ENCODE measurements at places on chromosomes 13 and 19.

- DNase-seq, result no peak
Measured at GRCh38 chr19:10624585-10624984, 768 bp upstream of the SLC44A2 start.

DNA sequence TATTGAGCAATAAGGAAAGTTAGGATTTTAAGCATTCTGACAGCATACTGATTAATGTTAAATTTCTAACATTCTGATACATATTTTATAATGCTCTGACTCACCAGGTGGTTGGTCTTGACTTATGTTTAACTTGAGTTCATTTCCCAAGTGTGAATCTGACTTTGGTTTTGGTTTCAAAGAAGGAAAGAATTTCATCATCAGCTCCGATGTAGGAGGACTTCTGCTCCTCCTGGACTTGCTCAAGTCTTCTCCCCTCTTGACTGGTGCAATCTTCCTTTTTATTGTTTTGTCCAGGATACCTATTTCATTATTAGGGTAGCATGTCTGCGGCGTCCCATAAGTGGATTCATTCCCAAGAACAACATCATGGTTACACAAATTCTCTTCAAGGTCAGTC, 141.3 kb downstream of the RNF17 start:
- DNase-seq, result no peak

DNA sequence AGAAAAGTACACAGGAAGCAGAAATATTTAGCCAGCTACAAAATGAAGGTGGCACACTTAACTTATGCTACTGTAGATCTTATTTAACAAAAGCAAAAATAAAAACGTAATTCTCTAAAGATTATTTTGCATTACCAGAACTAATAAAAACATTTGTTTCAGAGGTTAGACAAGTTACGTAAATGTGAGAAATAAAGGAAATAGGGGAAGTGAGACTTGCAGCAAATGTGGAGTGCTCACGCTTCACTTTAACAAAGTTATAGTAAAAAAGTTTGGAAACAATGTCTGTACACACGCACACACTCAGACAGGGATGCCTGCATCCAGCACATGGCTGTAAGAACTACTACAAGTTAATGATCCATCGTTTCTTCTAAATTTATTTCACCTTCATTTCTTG, 83.7 kb downstream of the NALCN start:
- DNase-seq, result no peak

DNA sequence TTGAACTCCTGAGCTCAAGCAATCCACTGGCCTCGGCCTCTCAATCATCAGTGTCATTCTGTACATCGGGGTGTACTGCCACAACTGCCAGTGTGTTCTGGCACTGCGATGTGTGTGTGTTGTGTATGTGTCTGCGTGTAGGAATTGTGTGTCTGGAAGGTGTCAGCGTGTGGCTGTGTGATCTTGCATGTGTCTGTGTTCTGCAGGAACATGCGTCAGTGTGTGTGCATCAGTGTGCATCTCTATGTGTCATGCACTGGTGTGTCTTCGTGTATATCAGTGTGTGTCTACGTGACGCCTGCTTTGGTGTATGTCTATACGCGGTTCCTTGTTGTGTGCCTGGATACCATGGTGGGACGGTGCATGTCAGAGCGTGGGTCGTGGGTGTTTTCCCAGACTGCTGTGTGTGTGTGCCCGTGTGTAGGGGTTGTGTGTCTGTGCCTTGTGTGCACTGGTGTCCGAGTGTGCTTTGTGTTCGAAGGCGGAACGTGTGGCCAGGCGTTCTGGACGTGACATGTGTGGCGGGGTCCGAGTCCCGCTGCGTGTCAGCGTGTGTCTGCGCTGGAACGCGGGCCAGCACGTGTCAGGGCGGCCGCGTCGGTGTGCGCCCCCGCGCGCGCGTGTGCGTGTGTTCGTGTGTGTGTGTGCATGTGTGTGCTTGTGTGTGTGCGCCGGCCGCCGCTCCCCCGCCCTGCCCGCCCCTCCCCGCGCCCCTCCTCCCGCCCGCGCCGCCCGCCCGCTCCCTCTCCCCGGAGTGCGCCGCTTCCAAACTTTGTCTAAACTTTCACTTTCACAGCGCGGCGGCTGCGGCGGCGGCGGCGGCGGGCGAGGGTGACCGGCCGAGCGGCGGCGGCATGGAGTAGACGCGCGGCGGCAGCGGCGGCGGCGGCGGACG, at the start of gene NFIX:
Gene NFIX, plus strand, starts transcription at position 775 of the 895 bp plus-strand sequence. CDS start 363 bp downstream, outside the sequence.
- DNase-seq, result peak; percentile 60

DNA sequence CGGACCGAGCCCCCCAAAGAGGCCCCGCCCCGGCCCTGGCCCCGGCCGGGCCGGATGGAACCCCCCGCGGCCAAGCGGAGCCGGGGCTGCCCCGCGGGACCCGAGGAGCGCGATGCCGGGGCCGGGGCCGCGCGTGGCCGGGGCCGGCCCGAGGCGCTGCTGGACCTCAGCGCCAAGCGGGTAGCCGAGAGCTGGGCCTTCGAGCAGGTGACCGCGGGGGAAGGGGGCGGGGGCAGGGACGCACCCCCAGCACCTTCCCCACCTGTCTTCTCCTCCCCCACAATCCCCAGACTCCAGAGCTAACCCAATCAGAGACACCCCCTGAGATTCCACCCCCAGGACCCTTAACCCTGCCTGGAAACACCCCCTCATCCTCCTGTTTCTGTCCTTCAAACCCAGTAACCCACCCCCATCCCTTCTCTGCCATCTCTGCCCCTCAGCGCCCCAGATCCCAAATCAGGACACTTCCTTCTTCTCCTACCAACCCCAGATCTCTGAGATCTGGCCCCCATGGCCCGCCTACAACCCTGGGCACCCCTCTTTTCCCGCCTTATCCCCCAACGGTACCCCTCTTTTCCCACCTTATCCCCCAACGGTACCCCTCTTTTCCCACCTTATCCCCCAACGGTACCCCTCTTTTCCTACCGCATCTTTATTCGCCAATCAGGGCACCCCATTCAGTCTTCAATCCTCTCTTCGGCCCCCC, 505 bp downstream of the ZSWIM4 start:
- DNase-seq, result peak; percentile 78

- DNase-seq, result peak; percentile 81
Measured at GRCh38 chr19:2719920-2720776, 1.0 kb downstream of the DIRAS1 start.

DNA sequence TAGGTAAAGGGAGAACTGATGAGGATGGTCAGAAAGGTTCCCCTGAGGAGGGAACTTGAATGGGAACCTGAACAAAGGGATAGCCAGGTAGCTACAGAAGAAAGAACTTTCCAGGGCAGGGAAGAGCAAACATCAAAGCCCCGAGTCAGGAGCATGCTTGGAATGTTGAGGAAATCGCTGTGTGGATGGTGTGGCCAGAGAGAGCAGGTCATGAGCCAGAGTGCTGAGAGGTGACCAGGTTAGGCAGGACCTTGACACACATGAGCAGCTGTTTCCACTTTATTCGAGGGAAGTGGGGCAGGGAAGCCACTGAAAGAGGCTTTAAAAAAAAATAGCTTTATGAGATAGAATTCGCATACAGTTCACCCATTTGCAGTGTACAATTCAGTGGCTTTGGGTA, 4.4 kb downstream of the RAB8A start:
- no peak for DNase-seq

DNA sequence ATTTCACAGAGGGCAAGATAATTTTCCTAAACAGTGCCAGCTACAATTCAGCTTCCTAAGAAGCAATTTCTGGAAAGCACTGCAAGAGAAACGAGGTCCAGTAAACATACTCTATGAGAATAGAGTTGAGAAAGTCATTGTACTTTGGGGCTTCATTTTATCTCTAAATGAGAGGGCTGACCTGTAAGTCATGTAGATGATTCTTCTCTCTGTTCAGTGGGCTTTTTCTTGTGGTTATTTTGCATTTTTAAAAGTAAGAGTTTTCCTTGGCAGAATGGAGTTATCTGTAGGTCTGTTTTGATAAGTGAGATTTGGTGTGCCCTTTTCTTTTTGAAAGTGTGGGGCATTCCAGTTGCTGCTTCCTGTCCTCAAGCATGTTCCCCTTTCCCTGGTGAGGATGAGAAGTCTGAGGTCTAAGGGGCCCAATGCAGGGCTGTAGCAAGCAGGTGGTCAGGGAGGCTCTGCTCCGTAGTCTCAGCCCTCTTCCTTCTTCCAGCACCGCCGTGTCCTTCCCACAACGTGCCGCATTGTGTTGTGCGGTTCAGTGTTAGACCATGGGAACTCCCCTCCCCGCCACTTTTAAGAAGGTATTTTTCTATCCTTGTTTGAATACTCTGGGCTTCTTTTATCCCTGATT, 86.3 kb downstream of the ARHGEF7 start:
- no peak for DNase-seq

DNA sequence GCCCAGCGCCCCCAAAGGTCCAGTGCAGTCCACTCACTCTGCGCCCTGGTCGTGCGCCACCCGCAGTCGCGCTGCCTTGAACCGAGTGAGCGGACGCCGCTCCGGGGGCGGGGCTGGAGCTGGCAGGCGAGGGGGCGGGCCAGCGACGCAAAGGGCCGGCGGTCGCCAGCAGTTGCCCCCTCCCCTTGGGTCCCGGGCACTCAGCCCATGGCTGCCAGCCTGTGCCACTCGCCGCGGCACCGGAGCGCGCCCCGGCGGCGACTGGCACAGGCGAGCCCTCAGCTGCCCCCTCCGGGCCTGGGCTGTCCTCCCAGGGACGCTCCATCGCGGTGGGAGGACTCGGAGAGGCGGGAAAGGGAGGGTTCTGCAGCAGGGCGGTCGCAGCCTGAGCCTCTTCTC, at the start of gene S1PR5:
Gene S1PR5, minus strand, starts transcription at position 87 of the 399 bp plus-strand sequence. CDS start 2,436 bp downstream, outside the sequence.
- DNase-seq, result peak; percentile 68

DNA sequence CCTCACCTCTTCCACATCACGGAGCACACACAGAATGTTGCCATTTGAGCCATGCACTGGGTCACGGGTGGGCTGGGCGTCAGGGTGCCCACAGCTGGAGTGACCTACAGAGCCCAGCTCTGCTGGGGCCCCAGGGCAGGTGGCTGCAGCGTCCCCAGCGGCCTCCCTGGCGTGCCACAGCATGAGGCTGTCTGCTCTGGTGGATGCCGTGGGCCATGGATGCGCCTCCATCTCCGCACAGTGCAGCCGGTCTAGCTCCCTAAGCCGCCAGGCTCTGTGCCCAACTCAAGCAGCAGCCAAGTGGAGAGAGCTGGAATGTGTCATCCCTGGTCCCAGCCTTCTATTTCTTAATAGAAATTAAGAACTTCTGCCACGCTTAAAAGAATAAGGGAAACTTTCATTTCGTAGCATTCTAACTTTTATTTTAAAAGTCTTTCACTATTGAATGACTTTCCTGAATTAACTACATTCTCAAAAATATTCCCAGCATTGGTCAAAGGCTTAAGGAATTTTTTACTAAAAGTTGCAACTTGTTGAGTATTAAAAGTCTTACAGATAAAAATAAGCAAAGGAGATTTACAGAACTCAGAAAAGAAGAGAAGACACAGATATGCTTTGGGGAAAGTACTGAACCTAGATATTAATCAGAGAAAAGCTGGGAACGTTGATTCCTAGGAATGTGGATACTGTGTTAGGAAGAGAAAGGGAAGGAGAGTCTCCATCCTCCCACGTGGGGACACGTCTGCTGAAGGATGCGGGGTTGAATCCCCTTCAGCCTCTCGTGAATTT, 59.3 kb downstream of the ATP11A start:
- DNase-seq, result no peak

- DNase-seq, result peak; percentile 27
Measured at GRCh38 chr13:25977671-25978070, 74.1 kb downstream of the SHISA2 start.

DNA sequence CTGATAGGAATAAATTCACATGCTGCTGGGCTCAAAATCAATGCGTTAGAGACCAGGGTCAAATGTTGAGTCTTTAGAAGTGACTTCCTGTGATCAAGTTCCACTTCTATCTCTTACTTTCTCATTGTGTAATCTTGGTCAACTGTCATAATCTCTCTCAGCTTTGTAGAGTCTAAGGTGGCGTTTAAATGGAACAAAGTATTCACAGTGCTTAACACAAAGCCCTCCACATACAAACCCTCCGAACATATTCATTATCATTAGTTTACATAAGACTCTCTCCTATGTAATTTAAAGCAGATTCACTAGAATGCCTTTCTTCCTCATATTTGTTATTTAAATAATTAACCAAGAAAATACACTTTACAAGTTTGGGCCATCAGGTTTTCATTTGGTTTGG, 1044.1 kb downstream of the EFNB2 start:
- DNase-seq, result no peak

DNA sequence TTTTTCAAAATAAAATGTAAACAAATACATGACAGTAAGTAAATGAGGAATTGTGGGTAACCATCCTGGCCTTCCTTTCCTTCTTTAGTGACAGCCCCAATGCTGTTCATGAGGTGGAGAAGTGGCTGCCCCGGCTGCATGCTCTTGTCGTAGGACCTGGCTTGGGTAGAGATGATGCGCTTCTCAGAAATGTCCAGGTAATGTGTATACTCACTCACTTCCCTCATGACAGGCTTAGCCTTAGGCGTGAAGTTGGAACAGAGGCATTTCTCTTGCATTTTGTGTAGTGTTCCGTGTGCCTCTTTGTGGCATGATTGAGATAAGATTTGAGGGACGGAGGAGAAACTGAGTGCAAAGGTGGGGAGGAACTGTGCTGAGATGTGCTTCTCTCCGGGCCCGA, 12.0 kb downstream of the NAXD start:
- no peak for DNase-seq

DNA sequence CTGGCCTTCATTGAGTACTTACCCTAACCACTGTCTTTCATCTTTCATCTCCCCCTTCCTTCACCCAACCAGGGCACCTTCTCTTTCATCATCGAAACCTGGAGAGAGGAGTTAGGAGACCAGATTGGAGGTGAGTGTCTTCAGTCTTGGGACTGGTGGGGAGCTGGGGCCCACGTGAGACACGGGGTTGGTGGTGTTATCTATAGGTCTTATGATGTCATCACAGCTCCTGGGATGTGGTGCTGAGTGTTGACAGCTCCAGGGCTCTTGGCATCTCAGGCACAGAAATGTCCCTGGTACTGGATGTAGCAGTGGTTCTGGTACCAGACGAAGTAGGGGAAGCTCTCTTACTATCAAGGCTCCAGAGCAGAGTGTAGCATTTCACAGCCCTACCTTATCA, 1.8 kb downstream of the DLL3 start:
- no peak for DNase-seq

DNA sequence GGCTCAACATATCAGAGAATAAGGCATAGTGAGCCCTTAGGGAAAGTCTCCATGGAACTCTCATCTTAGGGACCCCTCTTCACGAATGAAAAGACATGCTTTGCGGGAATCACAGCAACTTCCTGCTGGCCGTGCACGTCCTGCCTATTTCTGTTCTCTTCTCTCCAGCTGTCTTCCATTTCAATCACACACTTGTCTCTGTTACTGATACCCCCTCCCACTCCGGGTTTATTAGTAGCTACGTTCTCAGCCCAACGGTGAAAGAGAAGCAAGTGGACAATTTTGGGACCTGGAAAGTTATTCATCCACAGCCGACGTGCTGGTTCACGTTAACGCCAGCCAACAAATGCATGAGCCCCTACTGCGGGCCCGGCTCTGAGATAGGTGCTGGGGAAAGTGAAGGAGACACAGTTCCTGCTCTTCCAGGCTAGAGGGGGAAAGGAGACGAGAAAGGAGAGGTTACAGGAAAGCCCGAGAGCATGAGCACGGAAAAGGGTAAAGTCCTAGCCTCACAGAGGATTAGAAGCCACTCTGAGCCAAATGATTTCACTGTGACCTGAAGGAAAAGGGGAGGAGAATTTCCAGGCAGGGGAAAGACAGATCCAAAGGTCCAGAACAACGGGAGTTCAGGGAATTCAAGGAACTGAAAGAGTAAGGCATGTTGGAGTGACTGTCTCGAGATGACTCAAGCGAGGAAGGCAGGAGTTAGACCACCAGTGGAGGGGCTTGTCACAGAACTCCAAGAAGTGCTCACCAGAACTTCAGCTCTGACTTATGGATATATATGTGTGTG, 81.8 kb upstream of the CLDN10 start:
- DNase-seq, result no peak
